ENCODE measurements at places on chromosomes 5 and 9. TPM values are rescaled to one million over a fixed set of nuclear protein-coding genes. Genes with fewer than 3 reads are reported as not detected.

The ZDHHC11B gene
- not detected for total RNA-seq

The GGTA1 gene
- total RNA-seq, result not detected

The SPINK4 gene
- not detected for total RNA-seq

The HSPA4 gene
- total RNA-seq, result 180 TPM

The TBC1D2 gene
- total RNA-seq, result 2.5 TPM

GRCh38 chr5:117189784-117190183 is 615.2 kb upstream of the SEMA6A start:
- no peak for DNase-seq

DNA sequence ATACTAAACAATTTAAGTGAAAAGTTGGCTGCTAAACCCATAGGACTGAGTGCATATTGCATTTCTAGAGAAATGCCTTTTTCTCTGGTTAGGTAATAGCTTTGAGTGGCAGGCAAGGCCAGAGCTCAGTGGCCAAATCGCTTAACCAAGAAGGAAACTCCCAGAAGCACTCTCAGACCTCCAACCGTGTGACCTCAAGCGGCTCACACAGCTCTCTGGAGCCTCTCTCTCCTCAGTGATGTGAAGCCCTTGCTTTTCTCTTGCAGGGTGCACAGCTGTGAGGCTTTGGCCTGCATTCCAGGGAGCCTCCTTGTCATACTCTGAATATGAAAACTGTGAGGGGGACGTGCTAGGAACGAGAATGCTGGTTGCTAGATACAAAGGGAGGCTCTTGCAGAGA is 106.7 kb downstream of the INSYN2B start:
- no peak for DNase-seq

- DNase-seq, result no peak
Measured at GRCh38 chr5:151205411-151205810, 18.5 kb downstream of the CCDC69 start.

DNA sequence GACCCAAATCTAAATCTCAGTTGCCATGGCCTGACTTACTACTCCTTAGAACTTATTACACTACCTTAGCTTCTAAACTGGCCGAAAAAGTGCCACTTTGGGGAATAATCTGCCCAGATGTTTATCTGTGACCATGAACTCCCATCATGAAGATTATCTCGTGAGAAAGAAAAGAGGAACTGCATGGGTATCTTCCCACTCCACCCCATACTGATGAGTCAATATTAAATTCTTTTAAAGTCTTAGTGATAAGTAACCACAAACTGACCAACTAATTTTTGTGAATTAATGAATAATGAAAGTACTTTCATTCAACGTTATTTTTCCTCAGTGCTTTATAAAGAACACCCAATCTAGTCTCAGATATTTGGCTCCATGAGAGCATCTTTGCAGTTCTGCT is 493.5 kb downstream of the EBF1 start:
- no peak for DNase-seq

DNA sequence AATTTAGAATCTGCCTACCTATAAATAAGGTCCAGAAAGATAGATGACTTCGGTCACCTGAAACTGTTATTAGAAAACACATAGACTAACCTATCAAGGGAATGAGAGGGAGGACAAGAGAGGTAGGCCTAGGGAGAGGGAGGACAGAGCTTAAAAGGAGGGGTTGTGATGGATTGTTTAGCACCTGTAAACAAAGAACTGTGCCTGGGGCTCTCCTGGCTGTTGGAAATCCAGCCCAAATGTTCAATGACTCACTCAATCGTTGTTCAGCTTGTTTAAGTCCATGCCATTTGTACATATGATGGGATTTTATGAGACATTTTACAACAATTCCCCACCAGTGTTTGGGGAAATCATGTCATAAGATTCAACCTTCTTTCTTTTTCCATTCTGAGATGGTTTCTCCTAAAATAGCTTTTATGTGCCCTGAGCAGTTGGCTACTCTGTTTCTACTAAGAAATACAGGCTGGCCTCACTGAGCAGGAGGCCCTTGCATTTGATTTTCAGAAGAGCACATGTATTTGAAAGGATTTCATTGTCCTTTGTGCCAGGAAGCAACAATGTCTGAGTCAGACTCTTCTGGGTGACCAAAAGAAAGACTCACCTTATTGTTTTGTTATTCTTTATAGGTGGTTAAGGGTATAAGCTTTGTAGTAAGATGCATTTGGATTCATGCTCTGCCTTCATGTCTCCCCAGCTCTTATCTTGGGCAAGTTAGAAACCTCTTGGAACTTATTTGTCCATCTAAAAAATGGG is 48.2 kb upstream of the GPR151 start:
- DNase-seq, result no peak

- no peak for DNase-seq
Measured at GRCh38 chr5:74304536-74304935, 336.0 kb downstream of the ENC1 start.

All from activated naive CD4-positive, alpha-beta T cell treated with anti-CD3 and anti-CD28 coated beads for 36 hours (primary cell).